ENCODE measurements at places on chromosomes 1 and 21.

DNA sequence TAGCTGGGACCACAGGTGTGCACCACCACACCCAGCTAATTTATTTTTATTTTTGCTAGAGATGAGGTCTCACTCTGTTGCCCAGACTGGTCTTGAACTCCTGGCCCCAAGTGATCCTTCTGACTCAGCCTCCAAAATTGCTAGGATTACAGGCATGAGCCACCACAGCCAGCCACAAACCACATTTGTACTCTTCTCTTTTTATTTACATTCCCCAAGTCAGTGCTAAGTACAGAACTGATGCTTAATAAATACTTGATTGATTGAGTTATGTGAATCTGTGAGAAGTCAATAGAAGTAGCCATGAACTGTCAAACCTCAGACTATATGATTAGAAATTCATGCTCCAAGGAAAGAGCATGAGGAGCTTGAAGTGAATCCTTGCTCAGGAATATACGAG is 48.5 kb upstream of the S1PR1 start:
- DNase-seq, result no peak

GRCh38 chr21:14491269-14491681 is 54.8 kb downstream of the SAMSN1 start:
- DNase-seq, result no peak

GRCh38 chr1:204652497-204652896 is 33.0 kb downstream of the LRRN2 start:
- no peak for DNase-seq

- DNase-seq, result no peak
Observed at GRCh38 chr1:1068517-1069055, 5.5 kb downstream of the RNF223 start.

DNA sequence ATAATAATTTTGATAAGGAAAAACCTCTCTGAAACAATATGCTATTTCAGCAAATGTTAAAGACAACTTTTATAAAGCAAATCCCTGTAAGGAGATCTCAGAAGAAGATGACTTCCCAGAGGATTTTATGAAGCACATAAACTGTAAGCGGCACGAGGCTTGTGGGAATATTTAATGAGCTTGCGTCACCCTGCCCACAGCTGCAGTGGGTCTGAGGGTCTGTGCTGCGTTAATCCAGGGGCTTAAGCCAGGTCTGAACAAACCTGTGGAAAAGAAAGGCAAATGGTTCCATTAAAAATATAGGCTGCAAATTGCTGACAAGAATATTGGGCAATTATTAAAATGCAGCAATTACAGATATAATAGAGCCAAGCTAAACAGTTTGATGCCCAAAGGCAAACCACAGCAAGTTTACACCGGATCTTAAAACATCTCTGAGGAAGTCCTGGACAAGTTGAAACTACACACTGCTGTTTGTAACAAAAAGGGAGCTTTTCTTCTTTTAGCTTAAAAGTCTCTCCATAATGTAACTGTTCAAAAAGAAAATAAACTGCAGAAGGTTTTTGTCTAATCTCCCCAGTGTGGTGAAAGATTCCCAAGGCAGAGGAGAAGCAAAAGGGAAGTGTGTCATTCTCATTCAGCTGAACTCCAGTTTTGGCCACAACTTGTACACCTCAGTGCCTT is 21.8 kb downstream of the TGFBR3 start:
- no peak for DNase-seq

GRCh38 chr1:81437649-81438048 is 363.1 kb upstream of the ADGRL2 start:
- no peak for DNase-seq

DNA sequence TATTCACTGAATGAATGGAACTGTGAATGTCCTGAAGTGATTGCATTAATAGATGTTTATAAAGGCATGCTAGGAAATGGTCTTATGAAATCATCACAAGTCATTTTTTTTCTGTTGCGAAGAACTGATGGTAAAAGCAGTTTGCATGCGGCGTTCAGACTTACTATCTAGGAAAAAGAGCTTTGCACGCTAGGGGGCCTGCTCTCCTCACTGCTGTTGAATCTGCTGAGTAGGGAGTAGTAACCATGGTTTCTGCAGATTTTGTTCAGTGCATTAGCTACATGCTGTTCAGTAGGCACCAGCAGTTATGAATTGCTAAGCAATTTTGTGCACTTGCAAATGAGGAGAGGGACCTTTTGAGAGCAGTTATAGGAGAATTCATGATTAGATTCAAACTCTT is 57.9 kb downstream of the CENPF start:
- DNase-seq, result no peak

- no peak for DNase-seq
Observed at GRCh38 chr1:2019571-2020309, 595 bp downstream of the GABRD start.

- no peak for DNase-seq
Observed at GRCh38 chr1:54177726-54178125, 22.1 kb downstream of the CYB5RL start.

- DNase-seq, result no peak
Observed at GRCh38 chr1:6056572-6056948, 10.9 kb downstream of the KCNAB2 start.

DNA sequence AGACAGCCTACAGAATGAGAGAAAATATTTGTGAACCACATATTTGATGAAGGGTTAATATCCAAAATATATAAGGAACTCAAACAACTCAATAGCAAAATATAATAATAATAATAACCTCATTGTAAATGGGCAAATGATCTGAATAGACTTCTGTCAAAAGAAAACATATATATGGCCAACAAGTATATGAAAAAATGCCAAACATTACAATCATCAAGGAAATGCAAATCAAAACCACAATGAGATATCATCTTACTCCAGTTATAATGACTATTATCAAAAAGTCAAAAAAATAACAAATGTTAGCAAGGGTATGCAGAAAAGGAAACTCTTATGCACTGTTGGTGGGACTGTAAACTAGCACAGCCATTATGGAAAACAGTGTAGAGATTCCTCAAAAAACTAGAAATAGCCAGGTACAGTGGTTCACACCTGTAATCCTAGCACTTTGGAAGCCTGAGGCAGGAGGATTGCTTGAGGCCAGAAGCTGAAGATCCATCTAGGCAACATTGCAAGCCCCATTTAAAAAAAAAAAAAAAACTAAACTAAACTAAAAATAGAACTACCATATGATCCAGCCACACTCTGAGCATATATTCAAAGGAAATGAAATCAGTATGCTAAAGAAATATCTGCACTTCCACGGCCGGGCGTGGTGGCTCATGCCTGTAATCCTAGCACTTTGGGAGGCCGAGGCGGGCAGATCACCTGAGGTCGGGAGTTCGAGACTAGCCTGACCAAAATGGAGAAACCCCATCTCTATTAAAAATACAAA is 17.3 kb upstream of the TRIM67 start:
- DNase-seq, result no peak

DNA sequence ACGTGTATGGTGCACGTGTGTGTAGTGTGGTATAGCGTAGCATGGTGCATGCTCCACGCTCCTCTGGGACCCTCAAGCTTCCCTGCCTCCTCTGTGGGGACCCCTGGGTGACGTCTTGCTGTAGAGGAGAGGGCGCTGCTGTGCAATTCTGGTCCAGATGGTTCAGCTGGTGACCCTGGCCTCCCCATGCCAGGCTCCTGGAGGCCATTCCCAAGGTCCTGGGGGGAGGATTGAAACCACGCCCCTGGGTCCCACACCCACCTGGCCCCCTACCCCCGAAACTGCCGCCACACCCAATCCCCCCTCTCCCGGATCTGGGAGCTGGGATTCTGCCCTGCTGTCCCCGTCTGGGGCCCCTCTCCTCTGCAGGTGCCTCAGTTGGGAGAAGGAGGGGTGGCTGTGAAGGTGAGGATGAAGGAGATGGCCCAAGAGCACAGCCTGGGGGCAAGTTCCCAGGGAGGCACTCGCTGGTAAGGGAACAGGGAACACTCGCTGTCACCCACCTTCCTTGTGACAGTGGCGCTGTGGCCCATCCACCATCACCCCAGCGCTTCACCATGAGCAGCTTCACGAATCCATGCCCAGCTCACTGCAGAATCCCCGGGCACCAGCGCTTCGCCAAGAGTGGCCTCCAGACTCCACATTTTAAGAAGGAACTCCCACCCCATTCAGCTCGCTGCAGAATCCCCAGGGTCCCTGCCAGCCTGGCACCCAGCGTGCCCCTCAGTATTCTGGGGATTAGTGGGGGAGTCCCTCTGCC is 38.0 kb downstream of the WDR4 start:
- DNase-seq, result no peak

GRCh38 chr1:42439940-42440339 is 15.9 kb downstream of the ZMYND12 start:
- no peak for DNase-seq

DNA sequence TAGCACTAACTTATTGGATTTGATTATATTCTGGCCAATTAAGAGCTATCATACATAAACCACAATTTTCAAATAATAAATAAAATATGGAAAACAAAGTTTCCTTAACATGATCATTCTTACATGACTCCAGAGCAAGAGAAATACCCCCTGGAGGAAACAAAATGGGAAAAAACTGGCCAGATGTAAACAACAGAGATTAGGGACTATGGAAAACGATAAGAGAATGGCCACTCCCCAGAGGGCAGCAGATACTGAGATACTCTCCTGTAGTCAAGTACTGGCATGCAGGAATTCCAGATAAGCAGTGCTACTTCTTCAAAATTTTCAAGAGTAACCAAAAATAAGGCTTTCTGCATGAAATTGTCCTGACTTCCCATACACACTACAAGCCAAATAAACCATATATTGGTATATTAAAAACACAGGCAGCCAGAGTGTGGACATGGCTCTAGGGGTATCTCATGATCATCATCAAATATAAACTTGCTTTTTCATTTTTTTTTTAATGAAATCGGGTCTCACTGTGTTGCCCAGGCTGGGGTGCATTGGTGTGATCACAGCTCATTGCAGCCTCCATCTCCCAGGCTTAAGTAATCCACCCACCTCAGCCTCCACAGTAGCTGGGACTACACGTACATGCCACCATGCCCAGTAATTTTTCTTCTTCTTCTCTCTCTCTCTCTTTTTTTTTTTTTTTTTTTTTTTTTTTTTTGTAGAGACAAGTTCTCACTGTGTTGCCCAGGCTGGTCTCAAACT is 118.5 kb downstream of the EIF4G3 start:
- no peak for DNase-seq

- DNase-seq, result no peak
Observed at GRCh38 chr1:172647987-172648386, 10.9 kb upstream of the FASLG start.

GRCh38 chr1:119914071-119914470 is 17.8 kb upstream of the ADAM30 start:
- DNase-seq, result no peak

DNA sequence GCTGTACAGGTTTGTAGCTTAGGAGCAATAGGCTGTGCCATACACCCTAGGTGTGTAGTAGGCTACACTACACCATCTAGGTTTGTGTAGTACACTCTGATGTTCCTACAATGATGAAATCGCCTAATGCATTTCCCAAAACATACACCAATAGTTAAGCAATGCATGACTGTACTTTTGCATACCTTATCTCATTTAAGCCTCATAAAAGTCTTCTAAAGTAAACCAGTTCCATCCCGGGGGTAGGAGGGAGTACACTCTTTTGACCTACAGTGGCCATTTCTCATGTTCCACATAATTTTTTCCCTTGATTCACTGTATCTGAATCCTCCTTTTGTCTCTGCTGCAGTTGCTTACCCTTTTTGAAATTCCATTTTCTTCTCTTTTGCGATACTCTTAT is 12.2 kb downstream of the TRMT13 start:
- no peak for DNase-seq

GRCh38 chr1:39825432-39825941 is 36.8 kb upstream of the BMP8B start:
- DNase-seq, result no peak

DNA sequence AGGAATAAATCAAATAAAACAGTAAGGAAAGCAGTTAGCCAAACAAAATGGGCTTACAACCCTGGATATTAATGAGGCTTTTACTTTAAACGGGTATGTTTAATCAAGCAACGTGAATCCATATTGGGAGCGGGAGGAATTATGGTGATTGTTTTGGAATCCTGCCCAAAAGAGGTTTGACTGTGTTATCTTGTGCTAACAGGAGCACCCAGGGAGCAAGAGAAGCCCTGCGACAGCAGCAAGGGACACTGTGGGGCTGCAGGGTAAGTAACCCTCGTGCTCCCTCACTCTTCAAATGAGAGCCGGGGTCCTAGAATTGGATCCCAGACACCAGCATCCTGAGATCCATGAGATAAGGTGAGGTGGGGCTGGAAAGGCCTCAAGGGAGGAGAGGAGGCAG is 72.6 kb upstream of the PGBD5 start:
- no peak for DNase-seq

DNA sequence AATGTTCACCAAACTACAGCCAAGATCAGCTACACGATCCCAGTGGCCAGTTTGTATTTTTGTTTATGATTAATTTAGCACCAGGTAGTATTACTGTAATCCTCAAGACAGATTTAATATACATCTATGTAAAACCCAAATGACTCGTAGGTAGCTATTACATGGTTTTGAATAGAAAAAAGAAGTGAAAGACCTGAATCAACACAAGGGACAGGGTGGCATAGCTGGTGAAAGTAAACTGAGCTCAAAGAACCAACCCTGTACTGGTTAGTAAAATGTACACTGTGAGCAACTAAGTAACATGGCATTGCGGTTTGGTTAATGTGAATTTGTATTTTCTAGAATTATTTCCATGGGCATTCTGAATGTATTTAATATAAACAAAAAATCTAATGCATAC is 8.8 kb downstream of the GPATCH2 start:
- DNase-seq, result no peak

- no peak for DNase-seq
Observed at GRCh38 chr1:112063781-112064728, 74.6 kb upstream of the KCND3 start.

DNA sequence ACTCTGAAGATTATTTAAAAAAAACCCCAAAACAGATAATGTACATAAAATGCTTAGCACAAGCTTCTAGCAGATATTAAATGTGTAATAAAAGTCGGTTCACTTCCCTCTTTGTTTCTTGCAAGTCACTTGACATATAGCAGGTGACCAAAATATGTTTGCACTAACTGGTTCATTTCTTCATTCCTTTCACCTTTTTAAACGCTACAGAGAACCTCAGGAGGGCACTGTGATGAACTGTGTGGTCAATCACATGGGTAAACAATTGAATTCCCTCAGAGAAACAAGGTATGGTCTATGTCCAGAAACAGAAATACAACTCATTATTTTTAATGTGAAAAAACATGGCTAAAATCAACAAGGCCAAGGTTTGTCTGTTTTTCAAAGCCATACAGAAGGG is 51.3 kb upstream of the BCL10 start:
- no peak for DNase-seq

GRCh38 chr1:236222632-236223031 is 59.1 kb downstream of the ERO1B start:
- no peak for DNase-seq

- DNase-seq, result no peak
Observed at GRCh38 chr1:3055051-3055450, 14.0 kb upstream of the PRDM16 start.

GRCh38 chr21:41851090-41851790 is 27.9 kb downstream of the PRDM15 start:
- DNase-seq, result no peak

DNA sequence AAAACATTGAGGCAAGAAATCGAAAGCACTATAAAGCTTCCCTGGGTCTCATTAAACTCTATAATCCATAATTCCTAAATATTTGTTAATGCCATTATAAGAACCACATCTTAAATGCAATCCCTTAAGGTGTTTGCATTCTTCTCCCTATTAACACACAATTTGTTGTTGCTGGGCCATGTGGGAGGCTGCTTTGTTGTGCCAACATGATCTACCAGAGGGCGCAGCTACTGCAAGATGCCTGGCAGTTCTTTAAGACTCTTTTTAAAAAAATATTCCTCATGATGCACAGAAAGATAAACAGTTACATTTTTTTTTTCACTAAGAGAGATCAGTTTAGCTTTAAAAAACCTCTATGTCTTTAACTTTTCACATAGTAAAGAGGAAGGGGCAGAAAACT is 39.0 kb upstream of the BCAS2 start:
- DNase-seq, result no peak
